ENCODE measurements at places on chromosomes 7 and 10. TPM values are rescaled to one million over a fixed set of nuclear protein-coding genes. Genes with fewer than 3 reads are reported as not detected.

DNA sequence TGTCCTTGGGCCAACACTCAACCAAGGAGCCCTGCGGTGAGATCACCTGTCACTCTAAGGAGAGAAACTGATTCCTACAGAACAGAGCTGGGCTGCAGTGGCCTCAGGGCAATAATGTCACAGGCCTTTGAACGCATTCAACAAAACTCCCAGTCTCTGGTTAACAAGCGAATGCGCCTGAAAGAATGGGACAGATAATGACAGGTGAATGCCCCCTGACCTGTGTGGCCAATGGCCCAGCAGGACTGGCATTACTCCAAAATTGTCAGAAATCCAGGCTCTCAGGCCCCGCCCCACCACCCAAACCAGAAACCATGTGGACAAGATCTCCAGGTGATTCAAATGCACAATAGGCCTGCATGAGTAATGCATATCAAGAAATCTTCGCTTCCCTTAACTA is 277.7 kb upstream of the KLF6 start:
- no peak overlapping the region for H3K27ac ChIP-seq
- no peak overlapping the region for H3K4me3 ChIP-seq
- no peaks in the 10 kb centered on the region for H3K4me1 ChIP-seq
- DNase-seq, result no peak
- H3K36me3 ChIP-seq, result no peaks in the 10 kb centered on the region

DNA sequence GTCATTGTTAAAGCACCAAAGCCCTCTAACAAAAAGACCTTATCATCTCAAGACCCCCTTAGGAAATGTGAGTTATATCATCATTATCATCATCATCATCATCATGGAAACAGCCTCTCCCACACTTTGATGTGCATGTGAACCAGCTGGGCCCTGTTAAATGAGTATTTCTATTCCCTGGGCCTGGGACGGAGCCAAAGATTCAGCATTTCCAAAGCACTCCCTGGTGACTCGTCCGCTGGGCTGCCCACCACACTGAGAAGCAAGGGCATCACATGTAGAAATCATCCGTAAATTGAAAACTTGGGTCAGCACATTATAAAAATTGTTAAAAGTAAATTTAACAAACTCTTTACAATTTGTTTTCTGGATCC is 88.6 kb downstream of the PTPRN2 start:
- H3K27me3 ChIP-seq, result peaks cover 36% of the 10 kb centered on the region
- DNase-seq, result no peak
- H3K4me3 ChIP-seq, result no peak overlapping the region
- H3K27ac ChIP-seq, result no peak overlapping the region
- H3K36me3 ChIP-seq, result no peaks in the 10 kb centered on the region

GRCh38 chr10:6973899-6974298 is 393.8 kb upstream of the PRKCQ start:
- no peak overlapping the region for H3K4me3 ChIP-seq
- H3K27me3 ChIP-seq, result no peaks in the 10 kb centered on the region
- no peaks in the 10 kb centered on the region for H3K4me1 ChIP-seq
- no peak overlapping the region for H3K27ac ChIP-seq
- DNase-seq, result no peak

DNA sequence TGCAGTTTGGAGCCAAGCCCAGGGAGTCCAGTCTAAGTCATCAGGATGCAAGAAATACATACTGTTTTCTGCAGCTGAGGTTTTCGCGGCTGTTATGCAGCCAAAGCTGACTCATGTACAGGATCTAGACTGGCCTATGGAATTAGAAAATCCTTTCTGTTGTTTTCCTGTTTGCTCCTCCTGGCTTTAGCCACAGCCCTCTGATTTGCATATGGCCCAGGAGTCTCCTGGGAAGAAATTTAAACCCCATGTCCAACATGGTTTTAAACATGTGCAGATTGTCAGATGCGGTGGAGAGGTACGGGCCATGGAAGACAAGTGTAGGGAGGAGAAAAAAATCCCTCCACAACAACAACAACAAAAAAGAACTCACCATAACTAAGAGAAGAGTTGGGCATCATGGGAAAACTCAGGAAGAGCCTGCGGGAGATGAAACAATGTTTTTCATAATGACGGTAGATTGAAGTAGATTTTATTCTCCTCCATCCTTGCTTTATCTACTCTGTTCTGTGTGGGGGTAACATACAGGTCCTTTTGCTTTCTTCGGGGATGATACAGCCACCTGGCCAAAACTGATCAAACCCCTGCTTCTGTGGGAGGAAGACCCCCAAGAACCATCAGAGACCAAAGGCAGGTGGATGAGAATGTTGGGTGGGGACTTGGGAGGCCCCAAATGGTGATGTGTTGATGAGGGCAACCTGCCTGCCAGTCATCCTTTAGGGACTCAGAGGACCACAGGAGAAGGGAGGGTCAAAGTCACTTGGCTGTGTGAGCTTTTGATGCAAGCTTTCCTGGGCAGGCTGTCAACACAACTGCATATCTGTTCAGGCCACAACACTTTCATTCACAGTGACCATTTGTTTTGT is 29.8 kb upstream of the GNA12 start:
- H3K27me3 ChIP-seq, result no peaks in the 10 kb centered on the region
- no peak overlapping the region for H3K27ac ChIP-seq
- DNase-seq, result no peak
- H3K4me1 ChIP-seq, result no peaks in the 10 kb centered on the region
- no peak overlapping the region for H3K4me3 ChIP-seq

DNA sequence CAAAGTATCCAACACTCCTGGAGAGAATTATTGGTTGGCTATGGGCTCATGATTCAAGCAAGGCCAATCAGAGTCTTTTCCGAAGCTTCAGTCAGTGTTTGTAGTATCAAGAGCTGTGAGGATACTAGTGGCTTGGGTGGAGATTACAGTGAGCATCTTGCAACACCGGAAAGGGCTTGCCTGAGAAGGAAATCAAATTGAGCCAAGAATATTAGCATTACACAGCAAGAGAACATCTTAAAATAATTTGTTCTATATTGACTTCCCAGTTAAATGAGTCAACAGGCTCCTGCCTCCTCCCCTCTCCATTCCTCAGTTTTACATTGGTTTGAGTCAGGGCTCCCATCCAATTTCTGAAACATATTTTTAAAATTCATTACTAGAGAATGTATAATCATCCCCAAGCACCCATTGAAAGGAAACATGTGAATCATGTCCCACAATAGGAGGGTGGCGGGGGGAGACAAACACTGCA is 127.4 kb downstream of the ELAPOR2 start:
- no peaks in the 10 kb centered on the region for H3K36me3 ChIP-seq
- no peaks in the 10 kb centered on the region for H3K27me3 ChIP-seq
- DNase-seq, result no peak
- no peaks in the 10 kb centered on the region for H3K4me1 ChIP-seq

- H3K4me3 ChIP-seq, result no peak overlapping the region
- no peaks in the 10 kb centered on the region for H3K4me1 ChIP-seq
- peak overlapping the region; percentile 76 for H3K27ac ChIP-seq
- DNase-seq, result no peak
- no peaks in the 10 kb centered on the region for H3K27me3 ChIP-seq
Measured at GRCh38 chr7:140196361-140197217, 19.8 kb upstream of the KDM7A start.

DNA sequence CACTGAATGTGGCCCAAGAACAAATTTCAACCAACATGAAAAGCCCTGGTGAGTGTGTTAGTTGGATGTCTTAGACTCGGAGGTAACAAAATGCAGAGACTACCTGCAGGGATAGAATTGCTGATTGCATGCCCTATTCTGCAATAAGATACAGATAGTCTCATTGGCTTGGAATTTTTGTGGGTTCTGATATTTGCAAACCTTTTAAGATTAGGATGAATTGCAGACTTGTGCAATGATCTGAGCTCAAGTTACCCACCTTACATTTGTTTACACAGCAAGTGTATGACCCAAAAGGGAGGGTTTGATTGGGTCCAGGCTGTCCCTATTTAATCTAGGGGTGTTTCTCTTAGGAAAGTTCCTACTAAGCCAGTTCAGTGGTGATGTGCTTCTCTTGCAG is 45.4 kb downstream of the GPR37 start:
- H3K27me3 ChIP-seq, result no peaks in the 10 kb centered on the region
- H3K4me1 ChIP-seq, result no peaks in the 10 kb centered on the region
- no peak overlapping the region for H3K27ac ChIP-seq

DNA sequence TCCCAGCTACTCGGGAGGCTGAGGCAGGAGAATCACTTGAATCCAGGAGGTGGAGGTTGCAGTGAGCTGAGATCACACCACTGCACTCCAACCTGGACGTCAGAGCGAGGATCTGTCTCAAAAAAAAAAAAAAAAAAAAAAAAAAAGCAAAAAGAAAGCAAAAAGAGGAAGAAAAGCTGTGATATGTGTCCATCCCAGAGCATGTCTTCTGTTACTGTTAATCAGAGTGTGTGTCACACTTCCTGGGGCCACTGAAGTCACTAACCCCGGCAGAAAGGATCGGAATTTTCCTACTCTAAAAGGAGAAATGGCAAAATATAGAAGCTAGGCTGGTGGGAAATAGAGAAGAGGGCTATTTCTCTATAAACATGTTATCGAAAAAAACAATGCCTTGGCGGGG is 11.9 kb downstream of the PIK3AP1 start:
- no peaks in the 10 kb centered on the region for H3K27me3 ChIP-seq
- H3K27ac ChIP-seq, result no peak overlapping the region
- no peak for DNase-seq
- no peak overlapping the region for H3K4me3 ChIP-seq

DNA sequence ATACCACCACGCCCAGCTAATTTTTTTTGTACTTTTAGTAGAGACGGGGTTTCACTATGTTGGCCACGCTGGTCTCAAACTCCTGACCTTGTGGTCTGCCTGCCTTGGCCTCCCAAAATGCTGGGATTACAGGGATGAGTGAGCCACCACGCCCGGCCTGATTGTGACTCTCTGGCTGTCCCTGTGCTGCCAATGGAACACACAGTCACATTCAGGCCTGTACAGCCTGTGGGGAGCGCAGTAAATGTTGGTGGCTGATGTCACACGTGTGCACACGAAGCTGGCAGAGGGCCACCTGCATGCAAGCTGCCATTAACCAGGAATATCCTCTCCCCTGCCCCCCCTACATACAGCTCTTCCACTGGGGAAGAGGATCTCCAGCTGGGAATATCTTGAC is 22.1 kb downstream of the POLL start:
- peak overlapping the region; percentile 47 for H3K4me3 ChIP-seq
- DNase-seq, result peak; percentile 27
- peaks cover 10% of the 10 kb centered on the region for H3K4me1 ChIP-seq
- no peak overlapping the region for H3K27ac ChIP-seq

DNA sequence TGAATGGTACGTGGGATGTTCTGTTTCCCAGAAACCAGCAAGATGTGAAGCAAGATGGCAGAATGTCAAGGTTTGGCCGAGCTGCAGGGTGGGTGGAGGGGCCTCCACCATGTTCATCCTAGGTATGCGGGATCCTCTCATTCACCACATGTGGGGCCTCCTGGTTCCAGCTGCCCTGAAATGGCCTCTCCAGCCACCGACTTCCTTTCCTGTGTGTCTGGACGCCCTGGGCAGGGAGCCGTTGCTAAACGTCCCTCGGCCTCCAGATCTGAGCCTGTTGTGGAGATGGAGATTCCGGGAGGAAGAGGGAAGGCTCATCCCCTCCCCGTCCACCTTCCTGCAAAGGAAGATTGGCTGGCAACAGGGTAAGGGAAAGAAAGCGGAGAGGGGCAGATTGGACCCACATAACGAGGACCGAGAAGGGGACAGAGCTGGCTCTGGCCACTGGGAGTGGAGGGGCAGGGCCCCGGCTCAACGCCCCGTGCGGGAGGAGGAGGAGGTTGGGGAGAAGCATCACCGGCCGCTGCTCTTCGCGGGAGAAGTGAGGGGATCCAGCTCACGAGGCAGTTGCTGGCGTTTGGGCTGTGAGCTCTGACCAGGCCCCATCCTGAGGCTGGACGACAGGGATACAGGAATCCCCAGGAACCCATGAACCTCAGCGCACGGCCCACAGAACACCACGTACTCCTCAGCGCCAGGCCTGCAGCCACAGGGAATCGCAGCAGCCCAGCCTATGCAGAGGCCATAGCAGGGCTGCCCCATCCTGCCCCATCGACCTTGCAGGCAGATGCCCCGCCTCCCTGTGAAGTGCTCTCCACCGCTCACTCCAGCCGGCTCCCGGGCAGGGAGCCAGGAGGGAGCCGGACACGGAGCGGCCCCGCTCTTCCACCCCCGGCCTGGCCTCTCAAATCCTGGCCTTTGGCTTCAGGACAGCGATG is 98.3 kb downstream of the FOXL3 start:
- H3K4me1 ChIP-seq, result no peaks in the 10 kb centered on the region
- H3K27me3 ChIP-seq, result no peaks in the 10 kb centered on the region
- no peaks in the 10 kb centered on the region for H3K36me3 ChIP-seq
- DNase-seq, result peak; percentile 17
- H3K4me3 ChIP-seq, result no peak overlapping the region

GRCh38 chr7:816751-817671 is 15.3 kb upstream of the SUN1 start:
- H3K4me1 ChIP-seq, result peaks cover 9% of the 10 kb centered on the region
- H3K4me3 ChIP-seq, result peak overlapping the region; percentile 67
- peak; percentile 53 for DNase-seq
- H3K36me3 ChIP-seq, result no peaks in the 10 kb centered on the region

GRCh38 chr10:49034925-49035324 is 80.4 kb downstream of the VSTM4 start:
- DNase-seq, result no peak
- H3K36me3 ChIP-seq, result no peaks in the 10 kb centered on the region
- no peak overlapping the region for H3K27ac ChIP-seq
- H3K4me1 ChIP-seq, result no peaks in the 10 kb centered on the region

GRCh38 chr7:144821067-144821466 is 14.8 kb downstream of the TPK1 start:
- no peak overlapping the region for H3K4me3 ChIP-seq
- no peak for DNase-seq
- H3K36me3 ChIP-seq, result no peaks in the 10 kb centered on the region

DNA sequence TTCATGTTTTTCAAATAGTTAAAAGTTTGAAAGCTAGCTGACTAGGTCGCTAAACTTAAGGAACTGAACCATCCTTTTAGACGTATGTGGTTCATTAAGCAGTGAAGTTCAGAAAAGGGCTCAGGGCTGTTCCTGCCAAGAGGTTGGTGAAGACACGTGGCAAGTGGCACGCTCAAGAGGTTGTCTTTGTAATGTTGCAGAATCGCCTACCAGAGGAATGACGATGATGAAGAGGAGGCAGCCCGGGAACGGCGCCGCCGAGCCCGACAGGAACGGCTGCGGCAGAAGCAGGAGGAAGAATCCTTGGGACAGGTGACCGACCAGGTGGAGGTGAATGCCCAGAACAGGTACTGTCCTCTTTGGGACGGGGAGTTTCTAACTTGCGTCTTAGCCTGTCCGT is 57.8 kb upstream of the AGBL3 start:
- H3K36me3 ChIP-seq, result no peaks in the 10 kb centered on the region
- H3K27me3 ChIP-seq, result no peaks in the 10 kb centered on the region
- H3K4me3 ChIP-seq, result no peak overlapping the region

The AMZ1 gene
- 0.88 TPM for total RNA-seq

The NEUROD6 gene
- not detected for total RNA-seq

The VIM gene
- total RNA-seq, result 2,067 TPM

The ELMO1 gene
- 49.5 TPM for total RNA-seq

The PCDH15 gene
- not detected for total RNA-seq

The PON1 gene
- total RNA-seq, result 0.29 TPM

The LYZL2 gene
- total RNA-seq, result not detected

Data from breast epithelium (tissue), 4 donors.